ENCODE measurements at places on chromosomes 16 and 17. TPM values are rescaled to one million over a fixed set of nuclear protein-coding genes. Genes with fewer than 3 reads are reported as not detected.
A peak's percentile ranks its signal among the peaks of the same experiment; 100 is the strongest.

C16orf74 gene
- 1.0 TPM for total RNA-seq

ZNF597 gene
- total RNA-seq = 2.5 TPM

CDIP1 gene
- 21.1 TPM for total RNA-seq

LPO gene
- total RNA-seq = not detected

SCO1 gene
- total RNA-seq = 21.7 TPM

NXPH3 gene
- 57.1 TPM for total RNA-seq

TNFSF13 gene
- total RNA-seq = 15.5 TPM

IGSF6 gene
- 4.3 TPM for total RNA-seq

ZNF23 gene
- 10.5 TPM for total RNA-seq

EMC6 gene
- 23.7 TPM for total RNA-seq

TCAP gene
- 1.0 TPM for total RNA-seq

TMEM170A gene
- total RNA-seq = 16.9 TPM

ASPA gene
- total RNA-seq = 7.8 TPM

CCL17 gene
- total RNA-seq = not detected

ZFPM1 gene
- 4.3 TPM for total RNA-seq

DNA sequence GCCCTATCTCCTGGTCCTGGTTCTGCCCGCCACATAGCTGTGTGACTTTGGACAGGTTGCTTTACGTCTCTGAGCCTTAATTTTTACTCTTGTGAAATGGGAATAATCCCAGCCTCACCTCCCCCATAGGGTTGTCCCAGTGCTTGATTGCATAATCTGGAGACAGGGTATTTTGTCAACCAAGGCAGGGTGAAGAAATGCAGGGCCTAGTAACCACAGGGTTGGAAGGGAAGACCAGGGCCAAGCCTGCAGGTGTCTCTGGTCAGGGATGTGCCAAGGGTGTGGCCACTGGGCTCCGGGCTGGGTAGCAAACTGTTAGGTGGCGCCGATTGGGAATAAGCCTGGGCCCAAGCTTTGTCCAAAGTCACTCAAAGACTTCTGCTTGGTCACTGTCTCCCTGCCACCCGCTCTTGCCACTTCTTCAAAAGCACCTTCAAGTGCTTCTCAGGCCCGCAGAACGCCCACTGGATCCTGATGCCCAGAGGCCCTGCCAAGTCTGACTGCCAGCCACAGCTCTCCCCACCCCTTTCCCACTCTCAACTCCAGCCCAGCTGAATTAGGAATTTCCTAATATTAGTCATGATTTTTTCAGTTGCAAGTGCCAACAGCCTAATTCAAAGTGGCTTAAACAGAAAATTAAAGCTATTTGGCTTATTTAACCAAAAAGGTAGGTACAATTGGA is 20.6 kb upstream of the COL1A1 start:
- DNase-seq = peak; percentile 88

DNA sequence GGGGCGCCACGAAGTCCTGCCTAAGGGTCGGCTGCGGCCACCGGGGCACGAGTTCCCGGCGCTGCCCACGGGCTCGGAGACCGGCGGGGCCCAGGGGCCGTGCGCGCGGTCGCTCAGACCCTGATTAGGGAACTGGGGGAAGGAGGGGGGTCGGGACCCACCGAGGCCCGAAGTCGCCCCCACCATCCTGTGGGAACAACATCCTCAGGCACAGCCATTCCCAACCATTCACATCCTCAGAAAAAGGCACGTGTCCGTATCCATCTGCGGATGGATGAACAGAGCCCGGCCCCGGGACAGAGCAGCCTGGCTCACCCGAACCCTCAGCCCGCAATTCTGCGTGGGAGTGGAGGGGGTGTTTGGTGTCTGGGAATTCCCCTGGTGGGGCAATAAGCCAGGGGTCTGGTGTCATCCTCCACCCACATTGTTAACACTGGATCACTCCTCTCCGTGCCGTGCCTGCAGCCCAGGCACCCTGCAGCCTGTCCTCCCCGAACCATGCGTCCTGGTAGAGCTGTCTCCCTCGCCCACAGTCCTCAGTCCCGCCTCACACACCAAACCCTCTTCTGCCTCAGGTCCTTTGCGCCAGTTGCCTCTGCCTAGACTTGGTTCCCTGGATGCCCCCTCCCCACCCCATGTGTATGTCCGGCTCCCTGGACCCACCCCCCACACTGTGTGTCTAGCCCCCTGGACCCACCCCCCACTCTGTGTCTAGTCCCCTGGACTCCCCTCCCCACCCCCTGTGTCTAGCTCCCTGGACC is 789 bp upstream of the CCDC57 start:
- DNase-seq = no peak

DNA sequence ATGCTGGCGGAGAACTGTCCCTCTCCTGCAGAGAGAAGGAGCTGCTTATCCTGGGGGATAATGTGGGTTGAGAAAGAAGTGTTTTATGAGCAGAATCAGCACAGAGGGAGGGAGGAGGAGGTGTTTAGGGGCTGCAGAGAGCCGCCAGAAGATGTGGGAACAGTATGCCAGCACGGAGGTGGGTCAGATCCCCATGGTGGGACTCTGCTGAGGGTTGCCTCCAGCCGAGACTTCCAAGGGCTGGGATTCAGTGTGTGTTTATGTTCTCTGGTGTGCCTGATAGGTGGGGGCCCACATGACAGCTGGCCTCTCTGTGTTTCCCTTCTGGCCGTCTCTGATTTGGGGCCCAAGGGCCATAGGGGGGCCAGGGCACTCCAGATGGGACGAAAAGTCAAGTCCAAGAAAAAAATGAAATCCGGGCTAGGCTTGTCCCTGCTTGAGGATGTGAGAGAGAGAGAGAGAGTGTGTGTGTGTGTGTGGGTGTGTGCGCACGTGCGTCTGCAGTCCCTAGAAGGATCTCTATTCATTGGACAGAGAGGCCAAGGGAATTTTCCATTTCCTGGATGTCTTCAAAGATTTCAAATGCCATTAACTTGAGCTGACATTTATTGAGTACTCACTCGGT is 21.6 kb downstream of the PRKCB start:
- no peak for DNase-seq

DNA sequence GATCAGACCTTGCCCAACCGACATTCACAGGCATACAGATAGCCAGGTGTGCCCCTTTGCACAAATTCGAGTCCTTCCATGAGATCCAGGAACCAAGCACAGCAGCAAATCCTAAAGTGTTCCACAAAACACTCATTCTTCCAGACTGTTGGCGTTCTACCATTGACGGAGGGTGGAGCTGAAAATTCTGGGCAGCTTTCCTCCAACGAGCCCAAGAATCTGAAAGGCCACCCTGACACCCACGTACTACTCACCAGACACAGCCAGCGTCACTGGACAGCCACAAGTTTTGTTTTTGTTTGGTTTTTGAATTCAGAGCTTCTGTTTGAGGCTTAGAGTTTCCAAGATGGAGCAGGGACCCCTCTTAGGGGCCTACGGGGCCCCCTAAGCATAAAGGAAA is 83.8 kb downstream of the PMP22 start:
- no peak for DNase-seq

DNA sequence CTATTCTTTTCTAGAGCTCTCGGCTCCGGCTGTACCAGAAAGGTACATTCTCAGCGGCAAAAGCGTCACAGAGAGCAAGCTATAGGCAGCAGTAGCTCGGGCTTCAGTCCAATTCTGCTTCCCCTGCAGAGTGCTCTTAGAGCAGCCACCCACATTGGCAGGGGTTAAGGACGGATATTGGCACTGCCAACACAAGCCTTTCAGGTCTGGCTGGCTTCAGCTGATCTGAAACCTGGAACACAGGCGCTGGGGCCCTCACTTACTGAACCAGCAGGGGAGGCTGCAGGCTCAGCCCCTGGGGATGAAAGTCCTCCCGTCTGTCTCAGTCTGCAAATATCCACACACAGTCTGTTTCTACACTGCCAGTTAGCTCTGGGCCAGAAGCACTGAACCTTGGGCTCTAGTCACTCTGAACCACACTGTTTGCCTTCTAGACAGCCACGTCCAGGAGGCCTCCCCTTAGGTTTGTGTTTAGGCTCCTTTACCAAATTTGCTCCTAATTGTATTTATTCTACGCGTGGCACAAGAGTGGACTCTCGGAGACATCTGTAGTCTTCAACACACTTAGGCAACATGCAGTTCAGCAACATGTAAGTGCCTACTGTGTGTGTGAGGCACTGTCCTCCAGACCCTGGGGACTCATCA is 40.1 kb downstream of the HIC1 start:
- DNase-seq = peak; percentile 87

DNA sequence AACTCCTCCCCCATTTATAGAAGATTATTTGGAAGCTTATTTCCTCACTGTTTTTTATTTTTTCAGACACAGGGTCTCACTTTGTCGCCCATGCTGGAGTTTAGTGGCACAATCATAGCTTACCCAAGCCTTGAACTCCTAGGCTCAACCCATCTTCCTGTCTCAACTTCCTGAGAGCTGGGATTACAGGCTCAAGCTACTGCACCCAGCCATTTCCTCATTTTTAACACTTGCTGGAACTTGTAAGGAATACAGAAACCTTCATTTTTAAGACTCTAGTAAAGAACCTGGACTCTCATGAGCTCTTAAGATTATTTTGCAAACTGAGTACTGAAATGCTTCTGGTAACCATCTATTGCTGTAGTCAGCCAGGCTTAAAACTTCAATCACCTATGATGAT is 29.9 kb downstream of the KANSL1 start:
- DNase-seq = no peak

DNA sequence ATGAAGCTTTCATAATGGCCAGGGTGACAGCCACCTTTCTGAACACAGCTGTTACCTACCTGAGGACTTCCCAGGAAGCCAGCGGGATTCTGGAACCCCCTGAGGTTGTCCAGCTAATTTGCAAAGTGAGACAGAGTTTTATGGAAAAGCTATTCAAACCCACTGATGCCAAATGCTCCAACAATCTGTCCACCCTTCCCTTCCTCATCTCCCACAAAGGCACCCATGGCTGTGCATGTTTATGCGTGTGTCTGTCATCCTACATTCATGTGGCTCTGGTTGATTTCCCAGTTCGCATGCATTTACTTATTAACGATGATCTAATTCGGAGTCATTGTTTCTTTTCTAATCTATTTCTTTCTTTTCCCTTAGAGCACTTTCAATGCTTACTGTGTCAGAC is 217.1 kb downstream of the SLC39A11 start:
- DNase-seq = no peak

GRCh38 chr16:79593074-79593531 is 7.4 kb downstream of the MAF start:
- no peak for DNase-seq

GRCh38 chr17:52837492-52837891 is 679.0 kb upstream of the CA10 start:
- no peak for DNase-seq

DNA sequence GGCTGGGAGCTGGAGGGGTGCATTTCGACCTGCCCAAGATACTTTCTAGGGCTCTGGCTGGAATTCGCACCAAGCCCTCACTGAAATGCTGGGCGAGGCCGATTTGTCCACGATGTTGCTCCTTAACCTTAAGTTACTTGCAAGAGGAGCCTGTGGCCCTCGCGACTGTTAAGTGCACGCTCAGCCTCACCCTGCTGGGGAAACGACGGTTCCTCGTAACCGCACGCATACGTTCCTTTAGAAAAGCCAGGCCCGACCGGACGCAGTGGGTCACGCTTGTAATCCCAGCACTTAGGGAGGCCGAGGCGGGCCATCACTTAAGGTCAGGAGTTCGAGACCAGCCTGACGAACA is 607 bp upstream of the NCOR1 start:
- DNase-seq = no peak

GRCh38 chr17:77433385-77434135 is 292.8 kb downstream of the SEC14L1 start:
- DNase-seq = peak; percentile 79

- DNase-seq = no peak
These were observed 124.0 kb downstream of the SEC14L1 start for GRCh38 chr17:77264617-77265230.

DNA sequence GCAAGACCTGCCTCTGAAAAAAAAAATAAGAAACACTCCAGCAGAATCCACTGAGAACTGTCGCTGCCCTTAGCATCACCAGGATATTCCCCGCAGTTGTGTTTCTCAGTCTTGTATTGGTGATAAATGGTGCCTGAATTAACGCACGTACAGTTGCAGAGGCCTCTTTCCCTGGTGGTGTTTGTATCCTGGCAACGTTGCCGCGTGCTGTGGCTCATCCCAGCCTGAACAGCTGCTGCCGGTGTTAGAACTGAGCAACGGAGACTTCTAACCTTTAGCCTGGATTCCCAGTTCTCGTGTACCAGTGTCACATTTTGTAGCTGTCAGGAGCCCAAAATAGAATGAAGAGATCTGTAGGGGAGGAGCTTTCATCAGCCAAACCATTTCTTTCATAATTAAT is 4.8 kb downstream of the MLYCD start:
- DNase-seq = no peak

GRCh38 chr16:53111078-53111791 is 56.4 kb downstream of the CHD9 start:
- DNase-seq = no peak

GRCh38 chr16:1097800-1098199 is 1.8 kb upstream of the C1QTNF8 start:
- DNase-seq = no peak

DNA sequence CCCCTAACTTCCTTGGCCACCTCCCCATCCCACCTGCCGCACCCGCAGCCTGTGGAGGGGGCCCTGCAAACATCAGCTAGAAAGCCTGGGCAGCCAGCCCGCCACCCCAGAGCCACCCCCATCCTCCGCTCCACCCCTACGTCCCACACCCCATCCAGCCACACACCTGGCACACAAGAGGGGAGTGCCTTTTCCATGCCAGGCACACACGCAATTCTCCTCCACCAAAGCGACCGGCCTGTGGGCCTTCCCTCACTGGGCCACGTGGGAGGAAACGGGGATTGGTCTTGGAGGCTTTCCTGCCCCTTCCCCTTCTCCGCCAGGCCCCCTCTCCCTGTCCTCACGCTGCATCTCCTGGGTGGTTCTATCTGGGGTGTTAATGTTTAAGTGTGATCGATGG is 48.7 kb upstream of the TNRC6C start:
- DNase-seq = peak; percentile 69

GRCh38 chr17:333626-334396 is 18.8 kb downstream of the RPH3AL start:
- peak; percentile 92 for DNase-seq

Data from posterior vena cava (tissue), 2 donors.